Activated gamma-delta T cell (primary cell): ENCODE measurements at places on chromosomes 12 and 14.

DNA sequence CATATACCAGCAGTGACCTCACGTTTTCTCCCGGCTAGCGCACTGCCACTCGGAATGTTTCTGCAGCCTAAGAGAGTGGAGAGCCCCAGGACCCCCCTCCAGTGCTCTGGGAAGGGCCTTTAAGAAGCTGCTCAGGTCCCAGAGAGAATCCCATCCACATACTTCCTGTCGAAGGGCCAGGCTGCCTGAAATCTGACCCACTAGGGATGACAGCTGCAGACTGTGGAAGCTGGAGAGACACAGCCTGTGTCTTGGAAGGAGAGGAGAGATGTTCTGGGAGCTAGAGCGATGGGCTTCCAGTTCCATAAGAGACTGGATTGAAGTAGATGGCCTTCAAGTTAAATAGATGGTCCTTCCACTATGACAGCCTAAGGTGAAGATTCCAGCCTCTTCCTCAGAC is 54.4 kb downstream of the IQSEC3 start:
- DNase-seq: no peak

GRCh38 chr14:24725311-24725710 is 91.3 kb upstream of the GZMB start:
- no peak for DNase-seq

GRCh38 chr12:57519796-57520052 is 590 bp downstream of the DDIT3 start:
- no peak for DNase-seq

GRCh38 chr12:12723681-12724420 is 6.7 kb downstream of the CDKN1B start:
- DNase-seq: peak; percentile 28

DNA sequence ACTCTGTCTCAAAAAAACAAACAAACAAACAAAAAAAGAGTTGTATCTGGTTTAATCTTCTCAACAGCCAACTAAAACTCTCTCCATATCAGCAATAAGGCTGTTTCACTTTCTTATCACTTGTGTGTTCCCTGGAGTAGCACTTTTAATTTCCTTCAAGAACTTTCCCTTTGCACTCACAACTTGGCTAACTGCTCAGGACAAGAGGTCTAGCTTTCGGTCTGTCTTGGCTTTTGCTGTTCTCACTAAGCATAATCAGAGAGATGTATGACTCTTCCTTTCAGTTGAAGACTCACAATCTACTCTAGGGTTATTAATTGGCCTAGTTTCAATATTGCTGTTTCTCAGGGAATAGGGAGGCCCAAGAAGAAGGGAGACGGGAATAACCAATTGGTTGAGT is 12.3 kb downstream of the NEMP1 start:
- DNase-seq: no peak

DNA sequence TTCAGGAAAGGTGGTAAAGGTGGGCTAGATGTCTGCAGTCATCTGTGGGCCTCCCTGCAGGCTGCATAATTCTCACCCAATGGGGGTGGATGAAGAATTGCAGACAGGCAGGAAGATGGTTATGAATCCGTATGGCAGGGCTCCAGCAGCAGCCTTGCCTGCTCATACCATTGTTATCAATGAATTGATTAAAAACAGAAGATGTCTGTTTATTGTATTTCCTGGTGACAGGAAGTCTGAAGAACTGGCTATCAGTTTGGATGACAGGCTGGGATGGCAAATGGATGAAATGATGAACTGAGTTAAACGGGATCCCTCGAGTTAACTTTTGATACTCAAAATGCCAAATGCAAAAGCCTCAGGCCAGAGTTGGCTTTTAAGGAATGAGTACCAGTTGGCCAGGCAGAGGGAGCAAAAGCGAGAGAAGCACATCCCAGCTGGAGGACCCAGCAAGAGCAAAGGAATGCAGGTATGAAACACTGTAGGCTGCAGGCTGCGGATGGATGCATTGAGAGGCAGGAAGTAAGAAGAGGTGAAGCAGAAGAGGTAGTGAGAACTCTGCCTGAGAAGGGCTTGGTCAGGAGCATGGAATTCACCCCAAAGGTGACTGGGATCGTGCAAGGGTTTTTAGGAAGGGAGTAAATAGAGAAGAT is 550.0 kb upstream of the TBX3 start:
- no peak for DNase-seq
